CD4-positive, alpha-beta T cell treated with Interleukin-21 for 1 hour (primary cell): ENCODE measurements at places on chromosomes 7 and 10.
A peak's percentile ranks its signal among the peaks of the same experiment; 100 is the strongest.

- DNase-seq = no peak
These were observed 6.5 kb upstream of the SDK1 start for GRCh38 chr7:3294432-3295100.

DNA sequence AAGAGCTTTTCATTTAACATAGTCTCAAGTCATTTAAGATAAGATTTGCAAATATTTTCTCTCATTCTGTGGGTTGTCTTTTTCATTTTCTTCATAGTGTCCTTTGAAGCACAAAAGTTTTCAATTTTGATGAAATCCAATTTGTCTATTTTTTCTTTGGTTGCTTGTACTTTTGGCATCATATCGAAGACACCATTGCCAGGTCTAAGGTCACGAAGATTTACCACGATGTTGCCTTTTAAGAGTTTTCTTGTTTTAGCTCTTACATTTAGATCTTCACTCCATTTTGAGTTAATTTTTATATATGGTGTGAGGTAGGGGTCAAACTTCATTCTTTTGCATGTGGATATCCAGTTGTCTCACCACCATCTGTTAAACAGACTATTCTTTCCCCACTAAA, 34.7 kb downstream of the TMEM270 start:
- no peak for DNase-seq

GRCh38 chr10:98577578-98577977, 130.8 kb upstream of the HPS1 start:
- no peak for DNase-seq

DNA sequence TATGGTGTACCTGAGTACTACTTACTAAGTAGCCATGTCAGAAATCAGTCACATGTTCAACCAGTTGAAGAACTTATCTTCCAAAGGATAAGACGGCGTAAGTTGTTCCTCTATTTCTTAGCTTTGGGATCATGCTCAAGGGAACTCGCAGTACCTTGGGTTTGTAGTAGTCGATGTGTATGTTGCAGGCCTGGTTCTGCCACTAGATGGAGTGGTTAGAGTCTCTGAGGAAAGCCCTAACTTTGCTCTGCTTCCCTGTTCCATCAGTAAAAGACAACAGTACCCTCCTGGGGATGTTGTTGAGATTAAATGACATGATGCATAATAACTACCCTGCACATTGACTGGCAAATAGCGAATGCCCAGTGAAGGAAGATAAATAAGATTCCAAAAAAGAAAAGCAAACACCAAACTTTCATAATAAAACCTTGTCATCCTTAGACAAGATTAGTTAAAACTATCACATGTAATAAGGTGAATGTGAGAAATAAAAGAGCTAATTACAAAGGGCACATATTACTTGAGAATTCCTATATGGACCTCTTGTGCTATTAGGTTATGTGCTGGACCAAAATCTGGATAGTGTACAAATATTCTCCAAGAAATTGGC, 165.9 kb downstream of the ABCA13 start:
- no peak for DNase-seq

GRCh38 chr10:116669080-116669479, 48.3 kb downstream of the PNLIPRP2 start:
- no peak for DNase-seq

DNA sequence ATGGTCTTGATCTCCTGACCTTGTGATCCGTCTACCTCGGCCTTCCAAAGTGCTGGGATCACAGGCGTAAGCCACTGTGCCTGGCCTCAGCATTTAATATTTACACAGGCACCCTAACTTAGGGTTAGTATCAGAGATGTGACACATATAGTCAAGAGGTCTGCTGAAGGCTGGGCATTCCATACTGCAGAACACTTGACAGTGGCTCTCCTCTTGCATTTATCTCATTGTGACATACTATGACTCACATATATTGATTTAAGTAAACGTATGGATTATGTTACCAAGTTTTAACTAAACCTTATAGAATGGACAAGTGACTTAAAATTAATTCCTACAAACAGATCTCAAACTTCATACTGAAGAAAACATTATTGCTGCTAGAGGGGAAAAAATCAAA, 36.6 kb downstream of the BRAF start:
- no peak for DNase-seq

- no peak for DNase-seq
These were observed 7.8 kb upstream of the TARP start for GRCh38 chr7:38281266-38281665.

DNA sequence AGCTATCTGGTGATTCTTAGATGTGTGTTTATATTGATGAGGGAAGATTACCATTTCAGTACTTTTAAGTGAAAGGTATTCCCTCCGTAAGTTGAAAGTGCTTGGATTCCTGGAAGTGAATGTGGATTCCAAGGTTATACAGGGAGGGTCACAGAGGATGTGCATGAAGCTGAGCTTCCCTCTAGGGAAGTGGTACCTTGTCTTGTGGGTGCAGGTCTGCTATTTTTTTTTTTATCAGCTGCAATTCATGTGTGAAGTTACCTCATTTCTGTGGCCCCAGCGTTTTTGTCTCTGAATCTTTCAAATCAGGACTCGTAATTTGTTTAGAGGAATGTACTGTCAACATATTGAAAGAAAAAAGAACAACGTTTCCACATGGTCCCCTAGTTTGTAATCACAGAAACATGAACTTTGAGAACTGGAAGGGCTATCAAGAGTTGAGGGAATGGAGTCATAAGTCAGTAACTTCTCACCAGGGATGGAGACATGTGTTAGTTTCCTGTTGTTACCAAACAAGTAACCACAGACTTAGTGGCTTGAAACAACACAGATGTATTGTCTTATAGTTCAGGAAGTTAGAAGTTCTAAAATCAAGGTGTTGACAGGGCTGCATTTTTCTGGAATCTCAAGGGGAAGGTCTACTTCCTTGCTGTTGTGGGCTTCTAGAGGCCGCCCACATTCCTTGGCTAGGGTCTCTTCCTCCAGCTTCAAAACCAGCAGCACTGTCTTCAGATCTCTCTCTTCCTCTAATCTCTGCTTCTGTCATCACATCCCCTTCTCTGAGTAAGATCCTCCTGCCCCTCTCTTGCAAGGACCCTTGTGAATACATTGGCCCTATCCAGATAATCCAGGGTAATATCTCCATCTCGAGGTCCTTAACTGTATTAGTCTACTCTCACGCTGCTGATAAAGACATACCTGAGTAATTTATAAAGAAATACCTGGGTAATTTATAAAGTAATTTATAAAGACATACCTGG, 64.4 kb downstream of the RAB18 start:
- DNase-seq = peak; percentile 29

GRCh38 chr7:37173670-37174069, 275.0 kb downstream of the ELMO1 start:
- no peak for DNase-seq

GRCh38 chr7:34844936-34845665, 187.1 kb downstream of the NPSR1 start:
- DNase-seq = no peak

DNA sequence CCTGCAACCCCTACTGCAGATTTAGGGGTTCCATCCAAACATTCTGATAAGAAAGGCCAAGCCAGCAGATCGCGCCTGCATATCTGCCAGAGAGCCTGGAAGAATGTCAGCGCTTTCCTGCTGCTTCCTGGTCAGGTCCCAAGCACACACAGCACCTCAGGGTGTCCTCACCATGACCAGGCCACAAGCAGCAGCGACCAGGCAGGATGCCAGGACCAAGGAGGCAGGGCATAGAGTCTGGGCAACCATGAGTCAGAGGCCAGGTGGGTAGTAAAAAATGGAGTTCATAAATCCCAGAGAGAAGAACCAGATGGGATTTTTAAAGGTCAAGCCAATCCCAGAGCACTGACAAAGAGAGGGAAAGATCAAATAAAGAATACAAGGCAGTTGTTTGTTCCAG, 5.5 kb upstream of the FAM131B start:
- DNase-seq = no peak

- peak; percentile 39 for DNase-seq
These were observed 783 bp downstream of the ANLN start for GRCh38 chr7:36390199-36391090.

- DNase-seq = no peak
These were observed 4.5 kb downstream of the GPRIN2 start for GRCh38 chr10:46551701-46552525.

- DNase-seq = no peak
These were observed 562.9 kb downstream of the GFRA1 start for GRCh38 chr10:115710136-115710535.

DNA sequence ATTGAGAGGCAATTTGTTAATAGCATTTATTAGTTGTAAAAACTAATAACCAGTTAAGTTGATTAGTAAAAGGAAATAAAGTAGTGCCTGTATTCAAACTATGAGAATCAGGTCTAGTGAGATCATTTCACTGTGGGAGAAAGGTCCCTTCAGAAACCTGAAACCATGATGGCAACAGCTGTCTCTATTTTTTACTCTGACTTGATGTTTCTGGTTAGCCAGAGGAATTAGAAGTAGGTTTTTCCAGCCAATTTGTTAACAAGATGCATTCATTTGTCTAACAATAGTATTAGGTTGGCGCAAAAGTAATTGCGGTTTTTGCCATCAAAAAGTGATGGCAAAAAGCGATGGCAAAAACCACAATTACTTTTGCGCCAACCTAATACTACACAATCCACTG, 272.2 kb upstream of the YAE1 start:
- no peak for DNase-seq

- no peak for DNase-seq
These were observed 46.3 kb upstream of the ELMO1 start for GRCh38 chr7:37494926-37495325.

DNA sequence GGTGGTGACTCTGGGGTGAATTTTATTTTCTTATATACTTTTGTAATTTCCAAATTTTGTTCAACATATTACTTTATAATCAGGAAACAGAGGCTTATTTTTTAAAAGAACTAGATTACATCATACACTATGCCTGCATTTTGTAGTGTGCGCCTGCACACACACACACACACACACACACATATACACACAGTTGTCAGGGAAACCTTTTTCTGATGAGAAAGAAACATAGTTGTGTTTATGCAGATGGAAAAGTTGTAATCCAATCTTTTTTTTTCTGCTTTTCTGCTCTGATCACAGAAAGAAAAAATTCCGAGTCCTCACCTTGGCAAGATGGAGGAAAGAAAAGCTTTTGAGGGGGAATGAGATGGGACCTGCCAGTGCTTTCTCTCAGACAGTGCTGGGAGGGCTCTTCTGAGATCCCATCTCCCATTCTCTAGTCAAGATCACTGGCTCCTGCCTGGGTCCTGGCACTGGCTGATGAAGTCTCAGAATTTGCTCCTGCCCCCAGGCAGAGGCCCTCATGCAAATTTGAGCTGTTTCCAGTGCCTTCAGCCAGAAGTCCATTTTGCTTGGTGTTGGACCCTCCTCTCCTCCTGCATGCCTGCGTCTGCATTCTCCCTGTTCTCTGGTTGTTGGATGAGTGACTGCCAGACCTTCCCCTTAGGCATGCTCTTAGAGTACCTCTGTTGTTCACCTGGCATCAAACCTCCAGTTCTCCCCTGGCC, 59.7 kb downstream of the TLL2 start:
- no peak for DNase-seq

GRCh38 chr7:111184987-111185386, 94.1 kb downstream of the LRRN3 start:
- no peak for DNase-seq

DNA sequence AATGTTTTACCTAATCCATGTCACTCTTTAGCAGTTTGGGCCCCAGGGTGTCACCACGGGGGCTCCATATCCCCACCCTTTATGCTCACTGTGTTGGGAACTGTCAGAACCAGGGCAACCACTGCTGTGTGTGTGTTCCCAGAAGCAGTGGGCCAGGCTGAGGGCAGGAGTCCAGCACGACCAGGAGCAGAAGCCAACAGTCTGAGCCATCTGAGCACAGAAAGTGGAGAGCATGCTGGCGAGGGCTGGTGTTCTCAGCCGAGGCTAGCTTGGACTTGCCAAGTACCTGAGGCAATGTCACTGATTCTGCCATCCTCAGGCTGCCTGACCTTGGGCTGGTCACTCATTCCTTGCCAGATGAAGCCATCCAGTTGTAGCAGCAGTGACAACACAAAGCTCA, 285.0 kb downstream of the BMPER start:
- no peak for DNase-seq

- DNase-seq = peak; percentile 36
These were observed 76.2 kb downstream of the CYP51A1 start for GRCh38 chr7:92058040-92058439.

- DNase-seq = no peak
These were observed 46.6 kb downstream of the BTRC start for GRCh38 chr10:101400585-101400984.

DNA sequence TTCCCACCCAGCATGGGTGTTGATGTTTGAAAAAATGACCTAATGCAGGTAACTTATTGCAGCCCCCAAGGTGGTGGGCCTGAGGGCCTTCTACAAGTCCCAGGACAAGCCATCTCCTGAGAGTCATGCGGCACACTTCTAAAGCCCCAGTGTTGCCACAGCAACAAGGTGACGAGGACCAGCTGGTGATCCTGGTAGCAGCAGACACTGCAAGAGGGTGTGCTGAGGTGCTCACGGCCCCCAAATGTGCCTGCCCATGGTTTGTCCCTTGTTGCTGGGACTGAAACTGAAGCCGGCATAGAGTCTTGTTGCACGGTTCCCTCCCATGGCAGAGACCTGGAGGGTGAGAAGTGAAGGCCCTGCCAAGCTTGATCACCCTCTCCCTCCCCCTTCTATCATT, 333.2 kb upstream of the MGMT start:
- no peak for DNase-seq

DNA sequence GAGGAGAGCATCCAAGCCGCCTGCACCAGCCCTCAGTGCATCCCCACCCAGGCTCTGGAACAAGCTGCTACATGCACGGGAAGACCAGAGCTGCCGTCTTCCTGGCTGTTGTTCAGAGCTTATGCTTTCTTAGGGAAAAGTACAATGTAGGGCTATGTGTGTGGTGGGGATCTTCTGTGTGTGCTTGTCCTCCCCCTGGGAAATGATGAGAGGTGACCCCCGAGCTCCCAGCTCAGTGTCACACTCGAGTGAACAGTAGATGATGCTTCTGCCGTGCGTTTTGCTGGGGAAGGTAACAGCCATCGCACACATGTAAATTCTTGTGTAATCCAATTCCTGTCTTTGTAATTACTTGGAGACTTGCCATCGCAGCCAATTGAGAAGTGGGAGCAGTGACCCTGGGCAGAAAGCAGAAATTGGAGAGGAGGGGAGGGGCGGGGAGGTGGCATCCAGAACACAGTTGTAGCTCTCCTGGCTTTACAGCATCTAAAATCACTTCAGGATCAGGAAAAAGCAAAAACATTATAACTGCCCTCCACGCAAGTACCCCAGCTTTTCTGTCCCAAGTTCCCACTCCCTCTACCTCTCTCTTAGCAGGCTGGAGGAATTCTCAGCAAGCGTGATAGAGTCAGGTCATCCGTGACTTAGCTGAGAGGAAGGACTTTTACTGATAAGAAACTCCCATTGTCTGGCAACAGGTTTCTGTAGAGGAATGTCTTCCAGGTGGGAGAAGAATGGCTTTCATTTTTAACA, 149.6 kb downstream of the TCF7L2 start:
- DNase-seq = no peak

DNA sequence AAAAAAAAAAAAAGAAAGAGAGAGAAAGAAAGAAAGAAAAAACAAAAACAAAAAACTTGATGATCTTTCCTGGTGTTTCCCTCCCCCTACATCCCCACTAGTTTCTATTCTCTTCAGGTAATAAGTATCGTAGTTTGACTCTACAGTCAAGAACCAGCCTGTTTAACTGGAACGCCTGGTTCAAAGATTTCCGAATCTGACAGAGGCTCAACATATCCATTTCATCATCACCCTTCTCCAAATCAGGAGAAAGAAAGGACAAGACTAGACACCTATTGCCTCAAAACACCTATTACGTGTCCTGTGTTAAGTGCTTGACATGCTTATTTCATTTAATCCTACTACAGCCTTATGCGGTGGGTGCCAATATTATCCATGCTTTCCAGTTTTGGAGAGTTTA, 20.4 kb upstream of the BLOC1S2 start:
- DNase-seq = no peak

GRCh38 chr10:102646610-102647442, 2.5 kb downstream of the TRIM8 start:
- DNase-seq = peak; percentile 53
